ENCODE measurements at places on chromosomes 16 and 17.

GRCh38 chr17:40460968-40461731 is 17.9 kb downstream of the IGFBP4 start:
- DNase-seq, result no peak

DNA sequence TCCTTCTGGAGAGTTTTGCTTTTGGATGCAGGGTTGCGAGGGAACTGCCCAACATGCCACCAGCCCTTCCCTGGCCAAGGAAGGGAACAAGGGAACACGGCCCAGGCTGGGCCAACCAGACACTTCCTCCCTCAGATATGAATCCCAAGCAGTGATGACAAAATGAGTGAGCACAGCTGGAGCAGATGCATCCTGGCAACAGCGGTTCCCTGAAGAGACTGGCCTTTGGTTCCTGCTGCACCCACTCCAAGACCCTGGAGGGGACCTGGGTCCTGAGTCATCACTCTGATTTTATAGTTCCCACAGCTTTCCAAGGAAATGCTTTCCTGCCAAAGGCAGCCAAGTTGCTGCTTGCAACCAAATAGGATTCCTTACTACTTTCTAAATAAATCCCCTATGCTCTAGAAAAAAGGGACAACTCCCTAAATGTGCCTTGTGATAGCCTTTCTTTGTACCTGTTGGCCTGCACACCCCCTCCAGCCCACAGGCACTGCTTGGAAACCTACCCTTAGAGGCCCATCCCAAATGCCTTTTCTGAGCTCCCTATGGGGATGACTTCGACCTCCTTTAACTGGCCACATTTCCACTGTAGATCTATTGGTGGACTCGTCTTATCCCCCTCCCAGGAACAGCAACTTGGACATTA is 5.3 kb downstream of the ST3GAL2 start:
- no peak for DNase-seq

DNA sequence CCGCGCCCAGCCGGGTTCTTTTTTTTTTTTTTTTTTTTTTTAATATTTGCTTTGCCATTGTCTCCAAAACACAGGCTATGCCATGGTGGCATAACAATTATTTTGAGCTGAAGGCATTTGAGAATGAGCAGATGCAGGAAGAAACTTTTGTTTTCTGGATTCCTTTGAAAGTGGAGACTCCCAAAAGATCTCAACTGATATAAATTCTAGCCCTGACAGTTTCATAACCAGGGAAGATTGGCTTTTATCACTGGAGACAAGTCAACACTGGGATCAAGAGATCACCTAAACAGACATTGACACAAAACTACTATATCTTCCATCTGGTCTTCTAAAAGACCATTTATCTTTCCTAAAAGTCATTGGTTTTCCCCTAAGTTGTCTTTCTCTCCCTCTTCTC is 10.1 kb upstream of the PRKCA start:
- no peak for DNase-seq

DNA sequence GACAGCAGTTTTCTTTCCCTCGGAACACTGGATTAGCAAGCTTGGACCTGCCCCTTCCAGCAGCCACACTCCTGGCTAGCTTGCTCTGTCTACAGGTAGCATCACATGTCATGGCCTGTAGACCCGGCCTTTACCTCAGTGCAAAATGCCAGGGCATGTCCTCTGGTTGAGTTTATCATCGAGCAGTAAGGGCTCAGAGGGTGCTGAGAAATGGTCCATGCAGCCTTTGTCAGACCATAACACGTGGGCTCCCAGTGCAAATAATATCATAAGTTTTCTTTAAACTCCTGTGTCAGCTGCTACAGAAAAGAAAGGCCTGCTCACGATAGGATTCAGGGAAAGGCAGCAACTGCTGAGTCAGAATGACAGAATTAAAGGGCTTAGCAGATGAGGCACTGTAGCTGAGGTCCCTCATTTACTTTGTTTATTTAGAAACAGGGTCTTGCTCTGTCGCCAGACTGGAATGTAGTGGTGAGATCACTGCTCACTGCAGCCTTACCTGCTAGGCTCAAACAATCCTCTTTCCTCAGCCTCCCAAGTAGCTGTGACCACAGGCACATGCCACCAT is 8.0 kb upstream of the GNA13 start:
- DNase-seq, result no peak

DNA sequence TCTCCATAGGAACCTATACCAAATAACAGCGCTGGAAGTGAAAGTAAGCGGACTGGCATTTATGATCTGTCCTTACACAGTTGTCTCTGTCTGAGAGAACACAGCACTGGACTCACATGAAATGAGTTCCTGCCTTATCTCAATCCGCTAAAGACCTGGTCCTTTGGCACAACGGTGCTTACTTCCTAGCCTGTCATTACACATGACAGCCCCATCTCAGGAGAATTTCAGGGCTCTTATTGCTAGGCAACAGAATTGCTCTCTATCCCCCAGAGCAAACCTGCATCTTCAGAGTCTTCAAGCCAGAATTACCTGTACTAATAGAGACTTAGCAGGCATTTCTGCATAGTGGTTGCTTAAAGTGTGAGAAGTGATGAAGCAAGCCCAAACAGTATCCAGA is 4.3 kb downstream of the KCNJ2 start:
- DNase-seq, result no peak

DNA sequence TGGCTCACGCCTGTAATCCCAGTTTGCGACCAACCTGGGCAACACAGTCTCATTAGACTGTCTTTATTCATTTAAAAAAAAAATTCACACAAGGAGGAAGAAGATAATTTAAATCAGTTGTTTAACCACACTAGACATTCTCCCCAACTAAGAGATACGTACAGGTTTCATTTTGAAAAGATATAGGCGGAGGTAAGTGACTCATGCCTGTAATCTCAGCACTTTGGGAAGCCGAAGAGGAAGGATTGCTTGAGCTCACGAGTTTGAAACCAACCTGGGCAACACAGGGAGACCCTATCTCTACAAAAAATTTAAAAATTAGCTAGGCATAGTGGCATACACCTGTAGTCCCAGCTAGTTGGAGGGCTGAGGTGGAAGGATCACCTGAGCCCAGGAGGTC is 5.3 kb downstream of the CMTM4 start:
- DNase-seq, result no peak

- DNase-seq, result no peak
Observed at GRCh38 chr16:85752511-85753420, 1.9 kb upstream of the C16orf74 start.

GRCh38 chr17:3799181-3799945 is 1.6 kb downstream of the ITGAE start:
- DNase-seq, result no peak

- DNase-seq, result no peak
Observed at GRCh38 chr17:75822800-75823166, 21.4 kb downstream of the UNC13D start.
